HS-27A (cell line): ENCODE measurements at places on chromosomes 12 and 14.
A peak's percentile ranks its signal among the peaks of the same experiment; 100 is the strongest.

DNA sequence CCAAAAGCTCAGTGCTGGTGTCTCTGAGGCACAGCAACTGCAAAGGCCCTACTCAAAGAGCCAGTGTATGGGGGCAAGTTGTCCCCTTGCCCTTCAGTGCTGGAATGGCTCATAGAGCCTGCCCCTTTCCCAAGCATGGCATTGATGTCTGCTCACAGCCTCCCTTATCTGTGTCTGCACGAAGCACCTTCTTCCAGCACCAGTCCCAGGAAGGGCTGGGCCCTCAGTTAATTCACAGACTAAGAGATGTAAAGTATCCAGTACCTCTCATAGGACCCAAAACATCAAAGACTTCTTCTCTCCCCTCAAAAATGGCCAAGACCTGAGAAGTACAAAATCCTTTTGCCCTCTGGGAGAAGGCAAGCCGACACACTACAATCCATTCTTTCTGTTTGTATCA lies 1.6 kb upstream of the CMAS start:
- no peak for DNase-seq

DNA sequence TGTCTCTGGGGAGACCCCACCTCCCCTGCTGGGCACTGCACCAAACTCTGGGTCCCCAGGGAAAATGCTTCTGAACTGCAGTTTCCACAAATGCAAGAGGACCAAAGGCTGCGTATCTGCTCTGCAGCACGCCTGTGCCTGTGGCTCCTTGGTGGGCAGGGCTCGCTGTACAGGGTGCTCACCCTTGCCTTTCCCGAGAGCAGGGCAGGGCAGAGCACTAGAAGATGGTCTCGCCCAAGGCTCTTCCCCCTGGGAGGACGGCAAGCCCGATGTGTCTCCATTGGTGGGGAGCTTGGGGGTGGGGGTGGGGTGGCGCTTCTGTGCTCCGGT lies 175.3 kb upstream of the RTL1 start:
- DNase-seq: no peak

DNA sequence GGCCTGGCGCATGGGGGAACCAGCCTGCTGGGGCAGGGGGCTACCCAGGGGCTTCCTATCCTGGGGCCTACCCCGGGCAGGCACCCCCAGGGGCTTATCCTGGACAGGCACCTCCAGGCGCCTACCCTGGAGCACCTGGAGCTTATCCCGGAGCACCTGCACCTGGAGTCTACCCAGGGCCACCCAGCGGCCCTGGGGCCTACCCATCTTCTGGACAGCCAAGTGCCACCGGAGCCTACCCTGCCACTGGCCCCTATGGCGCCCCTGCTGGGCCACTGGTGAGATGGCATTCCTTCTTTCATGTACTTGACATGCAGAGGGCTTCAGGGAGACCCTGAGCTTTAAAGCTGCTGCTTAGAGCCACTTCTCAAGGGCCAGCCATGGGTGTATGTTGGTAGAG lies 9.0 kb downstream of the LGALS3 start:
- no peak for DNase-seq

GRCh38 chr14:83909507-83909906 lies 1620.4 kb upstream of the FLRT2 start:
- DNase-seq: peak; percentile 1

DNA sequence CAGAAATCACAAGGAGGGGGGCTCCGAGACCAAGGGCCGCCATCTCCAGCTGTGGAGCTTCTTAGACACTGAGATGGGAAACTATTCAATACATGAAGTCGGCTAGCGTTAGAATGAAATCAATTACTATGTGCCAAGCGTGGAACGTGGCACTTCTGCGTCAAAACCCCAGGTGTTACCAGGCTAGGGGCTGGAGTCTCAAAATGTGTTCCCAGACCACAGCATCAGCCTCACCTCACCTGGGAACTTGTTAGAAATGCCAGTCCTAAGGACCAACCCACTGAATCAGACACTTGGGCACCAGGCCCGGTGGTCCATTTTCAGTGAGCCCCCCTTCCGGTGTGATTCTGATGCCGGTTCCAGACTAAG lies 5.0 kb upstream of the SETD1B start:
- DNase-seq: no peak

DNA sequence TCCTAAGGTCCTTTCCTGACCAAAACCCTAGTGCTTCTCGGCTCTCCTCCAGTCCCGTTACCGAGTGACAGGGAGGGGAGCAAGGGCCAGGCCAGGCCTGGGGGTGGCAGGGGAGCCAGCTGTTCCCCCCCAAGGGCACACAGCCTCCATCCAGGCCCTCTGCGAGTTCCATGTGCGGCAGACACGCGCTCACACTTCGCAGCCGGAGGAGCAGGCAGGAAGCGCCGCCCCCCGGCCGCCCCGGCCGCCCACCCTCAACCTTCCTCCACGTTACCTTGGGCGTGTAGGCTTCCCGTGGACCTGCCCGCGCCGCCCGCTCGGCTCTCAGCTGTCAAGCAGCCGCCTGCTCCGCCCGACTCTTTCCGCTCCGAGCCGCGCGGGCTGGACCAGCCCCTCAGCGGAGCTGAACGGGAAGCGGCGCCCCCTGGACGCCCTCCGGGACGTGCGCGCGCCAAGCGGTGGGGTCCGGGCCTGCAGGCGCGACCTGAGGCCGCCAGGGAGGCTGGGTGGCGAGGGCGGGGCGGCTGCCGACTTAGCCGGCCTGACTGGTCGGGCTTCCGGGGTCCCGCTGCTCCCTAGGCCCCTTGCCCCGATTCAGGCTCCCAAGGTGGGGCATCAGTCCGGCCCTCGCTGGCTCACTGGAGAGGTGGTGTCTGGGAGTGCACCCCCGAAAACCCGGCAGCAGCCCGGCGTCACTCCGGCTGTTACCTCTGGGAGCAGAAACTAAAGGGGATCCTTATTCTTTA lies at the start of gene CRACR2A:
TSS of gene CRACR2A (minus strand) at position 369 of the 746 bp plus-strand sequence. CDS start 56,110 bp downstream, outside the sequence.
- DNase-seq: peak; percentile 56

DNA sequence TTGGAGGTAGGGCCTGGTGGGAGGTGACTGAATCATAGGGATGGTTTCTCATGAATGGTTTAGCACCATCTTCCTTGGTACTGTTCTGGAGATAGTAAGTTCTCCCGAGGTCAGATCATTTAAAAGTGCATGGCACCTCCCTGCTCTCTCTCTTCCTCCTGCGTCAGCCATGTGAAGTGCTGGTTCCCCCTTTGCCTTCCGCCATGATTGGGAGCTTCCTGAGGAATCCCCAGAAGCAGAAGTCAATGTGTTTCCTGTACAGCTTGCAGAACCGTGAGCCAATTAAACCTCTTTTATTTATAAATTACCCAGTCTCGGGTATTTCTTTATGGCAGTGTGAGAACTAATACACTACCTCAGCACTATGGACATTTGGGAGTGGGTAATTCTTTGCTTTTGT lies 4.8 kb upstream of the LGMN start:
- DNase-seq: no peak

- no peak for DNase-seq
Observed at GRCh38 chr14:100649173-100649519, 61.9 kb upstream of the BEGAIN start.

- DNase-seq: no peak
Observed at GRCh38 chr12:26704684-26705460, 128.1 kb downstream of the ITPR2 start.

- DNase-seq: no peak
Observed at GRCh38 chr14:73833530-73834260, 17.9 kb upstream of the PTGR2 start.

DNA sequence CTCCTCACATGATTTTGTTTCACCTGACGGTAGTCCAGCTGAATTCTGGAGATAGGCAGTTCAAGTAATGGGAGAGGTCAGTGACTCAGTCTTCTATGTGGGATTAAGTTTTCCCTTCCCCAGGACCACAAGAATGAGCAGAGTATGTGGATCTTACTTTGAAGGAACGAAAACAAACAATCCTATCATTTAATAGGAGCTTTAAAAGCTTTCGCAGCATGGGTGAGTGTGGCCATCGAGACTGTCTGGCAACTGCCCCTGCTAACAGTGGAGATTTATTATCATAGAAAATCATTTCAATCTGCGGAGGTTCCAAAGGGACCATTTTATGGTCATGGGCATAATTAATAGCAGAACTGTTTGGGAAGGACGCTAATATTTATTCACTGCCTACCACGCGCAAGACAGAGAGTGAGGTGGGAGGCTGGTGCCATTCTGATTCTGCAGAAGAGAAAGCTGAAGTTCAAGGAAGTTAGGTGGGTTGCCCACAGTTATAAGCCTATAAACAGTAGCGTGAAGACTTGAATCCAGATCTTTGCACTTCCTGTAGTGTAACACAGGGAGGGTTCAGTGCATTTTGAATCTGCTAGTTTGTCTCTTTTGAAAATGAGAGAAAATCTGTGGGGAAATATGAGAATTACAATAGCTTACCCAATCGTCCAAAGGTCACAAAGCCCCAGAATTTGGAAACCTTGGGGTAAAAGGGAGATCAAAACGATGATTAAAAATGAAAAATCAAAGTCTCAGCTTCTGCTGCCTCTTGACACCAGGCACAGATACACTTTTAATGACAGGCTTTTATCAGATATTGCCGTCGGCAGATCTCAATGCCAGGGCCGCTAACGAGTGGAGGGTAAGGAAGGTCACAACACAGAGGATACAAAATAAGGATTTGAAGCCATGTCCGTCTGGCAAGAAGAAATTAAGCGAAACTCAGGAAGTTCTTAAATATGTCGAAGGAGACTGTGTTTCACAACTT lies 209.6 kb downstream of the CRADD start:
- DNase-seq: peak; percentile 58

- no peak for DNase-seq
Observed at GRCh38 chr12:120822832-120823503, 81.2 kb downstream of the SPPL3 start.

- no peak for DNase-seq
Observed at GRCh38 chr14:76086636-76087035, 65.1 kb upstream of the GPATCH2L start.

GRCh38 chr12:120363274-120363855 lies 5.6 kb downstream of the MSI1 start:
- DNase-seq: no peak

- DNase-seq: no peak
Observed at GRCh38 chr12:130761537-130762318, 45.6 kb upstream of the RIMBP2 start.

GRCh38 chr12:32217354-32218310 lies 111.0 kb downstream of the BICD1 start:
- peak; percentile 34 for DNase-seq

DNA sequence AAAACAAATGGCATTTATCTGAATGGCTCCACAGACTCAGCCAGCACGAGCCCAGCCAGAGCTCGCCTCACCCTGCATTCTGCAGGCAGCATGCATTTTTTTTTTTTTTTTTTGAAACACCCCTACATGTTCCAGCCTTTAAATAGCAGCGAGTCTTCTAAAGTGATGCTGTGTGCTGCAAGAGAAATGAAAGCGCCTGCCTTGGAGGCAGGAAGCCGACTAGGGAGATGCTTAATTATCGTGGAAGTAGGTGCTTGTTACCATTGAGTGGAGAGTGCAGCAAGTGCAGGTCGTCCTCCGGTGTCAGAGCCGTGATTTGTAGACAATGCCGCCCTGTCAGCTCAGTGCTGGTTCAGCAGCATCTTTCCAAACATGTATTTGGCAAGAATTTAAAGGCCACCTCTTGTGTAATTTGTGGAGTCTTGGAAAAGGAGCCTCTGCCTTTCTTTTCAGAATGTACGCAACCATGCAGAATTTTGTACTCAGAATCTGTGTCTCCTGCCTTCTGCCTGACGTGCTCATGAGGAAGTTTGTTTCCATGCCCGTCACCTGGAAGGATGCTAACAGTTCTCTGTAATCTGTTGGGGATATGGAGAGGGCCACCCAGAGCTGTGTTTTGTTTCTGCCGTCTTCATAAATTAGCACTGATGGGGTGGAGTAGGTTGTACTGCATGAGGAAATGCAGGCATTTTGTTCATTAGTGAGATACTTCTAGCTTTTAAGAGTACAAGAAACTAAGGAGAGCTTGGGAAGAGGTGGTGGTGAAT lies 345.9 kb upstream of the RGS6 start:
- no peak for DNase-seq

DNA sequence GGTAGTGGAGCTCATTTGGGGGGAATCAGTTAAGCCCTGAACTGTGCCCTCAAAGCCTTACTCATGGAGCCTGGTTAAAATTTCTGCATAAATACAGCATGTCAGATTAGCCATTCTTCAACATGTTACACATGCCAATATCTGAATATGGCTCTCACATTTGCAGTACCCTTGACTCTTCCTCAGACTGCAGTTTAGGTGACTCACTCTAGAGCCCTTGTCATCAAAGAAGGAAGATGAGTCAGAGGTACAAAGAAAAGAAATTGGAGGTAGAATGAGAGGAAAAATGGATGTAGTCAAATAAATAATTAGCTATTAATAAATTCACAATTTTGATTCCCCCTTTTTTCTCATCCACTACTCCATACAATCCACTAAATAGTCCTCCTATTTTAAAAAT lies 23.6 kb upstream of the OR4K2 start:
- DNase-seq: peak; percentile 42

- peak; percentile 77 for DNase-seq
Observed at GRCh38 chr12:96489392-96490056, at the start of gene CFAP54. TSS of gene CFAP54 (plus strand) at chr12:96489577. CDS start at chr12:96489610, 33 bp downstream.

- no peak for DNase-seq
Observed at GRCh38 chr12:27905285-27906126, 67.0 kb downstream of the PTHLH start.

DNA sequence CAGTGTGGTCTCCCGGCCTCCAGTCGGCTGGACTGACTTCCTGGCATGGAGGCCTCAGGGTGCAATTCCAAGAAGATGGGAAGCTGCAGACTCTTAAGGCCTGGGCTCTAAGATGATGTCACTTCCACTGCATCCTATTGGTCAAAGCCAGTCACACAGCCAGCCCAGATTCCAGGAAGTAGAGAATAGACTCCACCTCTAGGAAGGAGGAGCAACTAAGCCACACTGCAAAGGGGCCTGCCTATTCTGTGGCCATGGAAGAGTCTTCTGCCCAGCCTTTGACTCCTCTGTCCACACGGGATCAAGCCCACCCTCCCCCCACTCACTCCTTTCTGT lies 103.9 kb upstream of the RFLNA start:
- no peak for DNase-seq

- DNase-seq: no peak
Observed at GRCh38 chr12:82357845-82358199, 365 bp downstream of the CCDC59 start.

GRCh38 chr12:68750506-68750905 lies 4.5 kb downstream of the SLC35E3 start:
- DNase-seq: no peak

DNA sequence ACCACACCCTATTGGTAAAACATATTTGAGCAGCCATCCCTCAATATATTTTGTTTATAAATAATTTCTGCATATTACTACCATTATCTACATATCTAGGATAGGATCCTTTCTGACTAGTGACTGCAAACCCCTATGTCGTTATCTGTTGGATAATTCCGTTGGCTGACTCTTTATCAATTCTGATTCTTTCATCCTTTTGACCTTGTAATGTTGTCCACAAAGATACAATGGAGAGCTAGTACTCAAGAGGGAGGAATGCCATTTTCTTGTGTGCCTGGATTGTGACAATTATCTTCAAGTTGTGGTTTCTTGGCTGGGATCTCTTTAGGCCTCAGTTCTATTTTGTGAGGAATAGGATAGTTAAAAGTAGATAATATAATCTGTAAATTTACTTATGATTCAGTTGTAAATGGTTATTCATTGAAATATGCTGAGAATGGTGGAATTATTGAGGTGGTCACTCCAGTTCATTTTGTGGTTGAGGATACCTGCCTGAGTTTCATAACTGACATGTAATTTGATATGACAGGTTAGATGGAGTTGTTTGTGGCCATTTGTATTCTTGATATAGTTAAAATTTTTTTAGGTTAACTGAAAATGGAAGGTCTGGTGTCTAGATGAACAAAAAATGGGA lies 10.1 kb downstream of the CHST11 start:
- no peak for DNase-seq
